ENCODE measurements at places on chromosomes 16 and 17.

- DNase-seq, result no peak
Observed at GRCh38 chr16:87067836-87068761, 249.1 kb downstream of the C16orf95 start.

- no peak for DNase-seq
Observed at GRCh38 chr17:57586742-57587141, 158.4 kb downstream of the CCDC182 start.

DNA sequence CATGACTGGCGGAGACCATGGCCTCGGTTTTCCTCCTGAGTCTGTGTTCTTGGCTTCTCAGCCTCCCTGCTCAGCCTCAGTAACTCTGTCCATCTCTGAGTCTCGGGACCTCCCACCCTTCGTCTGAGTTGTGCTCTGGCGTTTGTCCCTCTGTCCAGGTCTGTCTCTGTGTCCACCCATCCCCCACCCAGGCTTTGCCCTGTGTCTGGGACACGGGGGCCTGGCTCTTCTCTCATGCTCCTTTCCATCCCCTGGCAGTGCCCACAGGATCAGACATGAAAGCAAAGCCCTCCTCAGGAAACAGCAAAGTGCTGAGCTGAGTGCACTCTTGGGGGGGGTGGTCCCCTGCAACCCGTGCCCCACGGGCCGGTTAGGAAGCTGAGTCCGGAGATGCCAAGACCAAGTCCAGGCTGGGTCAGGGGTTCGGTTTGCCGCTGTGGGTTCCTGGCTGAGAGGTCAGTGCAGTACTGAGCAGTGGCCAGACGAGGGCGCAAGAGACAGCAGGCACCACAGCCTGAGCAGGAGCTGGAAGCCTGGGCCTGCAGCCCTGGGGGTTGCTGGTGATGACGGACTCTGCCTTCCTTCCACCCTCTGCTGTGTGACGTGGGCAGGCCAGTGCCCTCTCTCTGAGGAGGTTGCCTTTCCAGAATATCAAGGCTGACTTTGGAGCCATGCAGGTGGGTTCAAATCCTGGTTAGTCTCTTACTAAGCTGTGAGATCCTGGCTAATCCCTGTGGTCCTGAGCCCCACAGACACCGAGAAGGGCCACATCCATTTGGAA lies 2.5 kb downstream of the P2RX1 start:
- DNase-seq, result no peak

DNA sequence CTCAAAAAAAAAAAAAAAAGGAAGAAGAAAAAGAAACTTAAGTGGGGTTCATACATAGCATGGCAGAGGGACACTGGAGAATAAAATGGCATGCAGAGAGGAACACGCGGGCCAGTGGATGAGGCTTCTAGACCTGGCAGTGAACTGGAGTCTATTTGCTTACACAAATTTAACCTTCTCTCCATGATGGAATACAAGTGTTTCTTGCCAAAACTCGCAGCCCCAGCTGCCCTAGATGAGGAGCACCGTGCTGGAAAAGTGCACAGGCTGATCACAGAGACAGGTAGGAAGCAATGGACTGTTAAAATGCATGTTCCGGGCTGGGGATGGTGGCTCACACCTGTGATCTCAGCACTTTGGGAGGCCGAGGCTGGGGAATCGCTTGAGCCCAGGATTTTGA lies 9.3 kb downstream of the SSTR2 start:
- DNase-seq, result no peak

GRCh38 chr16:68346892-68347480 lies 36.2 kb downstream of the PRMT7 start:
- DNase-seq, result no peak

DNA sequence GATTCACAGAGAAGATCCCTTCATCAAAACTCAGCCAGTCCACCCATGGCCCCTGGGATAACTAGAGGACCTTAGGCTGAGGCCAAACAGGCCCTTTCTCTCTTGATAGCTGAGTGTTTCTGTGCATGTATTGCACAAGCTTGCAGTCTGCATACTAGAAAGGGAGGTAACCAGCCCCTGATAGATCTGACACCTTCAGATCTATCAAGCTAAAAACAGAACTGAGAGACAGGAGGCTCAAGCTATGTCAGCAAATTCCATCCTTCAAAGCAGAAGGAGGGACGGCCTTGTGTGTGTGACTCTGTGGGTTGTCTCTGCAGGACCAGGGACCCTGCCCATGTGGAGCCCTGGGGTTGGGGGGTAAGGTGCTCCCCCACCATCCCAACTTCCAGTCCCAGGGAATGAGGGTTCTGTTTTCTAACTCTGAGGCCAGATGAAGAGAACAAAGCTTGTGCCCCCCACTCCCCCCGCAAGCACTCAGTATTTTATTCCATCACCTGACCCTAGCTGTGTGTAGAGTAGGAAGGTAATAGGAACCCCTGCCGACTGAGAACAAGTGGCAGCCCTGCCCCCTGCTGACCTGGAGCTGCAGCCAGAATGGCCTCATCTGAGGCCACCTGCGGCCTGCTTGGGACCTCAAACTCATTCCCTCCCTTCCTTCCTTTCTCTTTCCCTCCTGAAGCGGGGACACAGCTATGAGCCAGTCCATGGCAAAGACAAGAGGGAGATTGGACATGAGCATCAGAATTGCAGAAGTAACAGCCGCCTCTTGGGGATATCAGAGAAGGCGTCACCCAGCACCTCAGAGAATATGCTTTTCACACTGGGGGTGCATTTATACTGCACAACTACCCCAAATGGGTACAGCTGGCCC lies 63.8 kb downstream of the SMPD3 start:
- no peak for DNase-seq

DNA sequence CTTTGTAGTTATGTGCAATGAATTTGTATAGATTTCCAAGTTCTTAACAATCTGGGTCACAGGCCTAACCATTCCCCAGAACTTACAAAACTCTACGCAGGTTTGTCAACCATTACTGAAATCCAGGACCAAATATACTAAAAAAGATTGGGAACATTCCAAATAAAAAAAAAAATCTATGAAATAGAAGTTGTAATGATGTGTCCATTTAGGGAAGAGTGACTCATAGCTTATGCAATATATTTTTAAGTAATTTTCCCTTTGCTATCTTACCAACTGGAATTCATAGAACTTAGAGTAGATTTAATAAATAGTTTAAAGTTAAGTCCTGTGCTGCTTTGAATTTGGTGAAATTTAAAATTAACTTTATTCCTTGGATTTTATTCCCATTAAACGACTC lies 393.2 kb downstream of the PMP22 start:
- DNase-seq, result no peak
